HepG2 (cell line): ENCODE measurements at places on chromosomes 2 and 18. TPM values are rescaled to one million over a fixed set of nuclear protein-coding genes. Genes with fewer than 3 reads are reported as not detected.

The MYO5B gene
- 12.4 and 13.1 TPM in 2 replicates for polyA plus RNA-seq

The ESPNL gene
- 0.42 and 0.45 TPM in 2 replicates for polyA plus RNA-seq

The FAM124B gene
- polyA plus RNA-seq = not detected in 2 replicates

The TUBB6 gene
- polyA plus RNA-seq = 28.6 and 30.8 TPM in 2 replicates

The LGALSL gene
- polyA plus RNA-seq = 16.2 and 20.0 TPM in 2 replicates

The FBLN7 gene
- polyA plus RNA-seq = 2.3 and 2.4 TPM in 2 replicates

The PTCD3 gene
- 98.5 and 124 TPM in 2 replicates for polyA plus RNA-seq

The SPP2 gene
- not detected in 2 replicates for polyA plus RNA-seq

The ANKRD62 gene
- polyA plus RNA-seq = not detected in 2 replicates

The OLA1 gene
- polyA plus RNA-seq = 97.6 and 153 TPM in 2 replicates

The TNP1 gene
- polyA plus RNA-seq = not detected in 2 replicates

The GALNT14 gene
- polyA plus RNA-seq = not detected in 2 replicates

The RESP18 gene
- polyA plus RNA-seq = not detected in 2 replicates

The UPP2 gene
- polyA plus RNA-seq = 0.04 and 0.28 TPM in 2 replicates

The ADRA2B gene
- polyA plus RNA-seq = not detected in 2 replicates

The TRMT61B gene
- 15.3 and 19.7 TPM in 2 replicates for polyA plus RNA-seq

The LAMA3 gene
- polyA plus RNA-seq = 0.45 and 0.65 TPM in 2 replicates

The GAREM2 gene
- polyA plus RNA-seq = 0.29 and 0.37 TPM in 2 replicates

The CYP26B1 gene
- 0.04 and 0.05 TPM in 2 replicates for polyA plus RNA-seq

The SLC66A3 gene
- polyA plus RNA-seq = 3.7 and 5.0 TPM in 2 replicates

The VIT gene
- polyA plus RNA-seq = not detected in 2 replicates

The CNOT11 gene
- polyA plus RNA-seq = 202 and 209 TPM in 2 replicates

The ARL6IP6 gene
- 44.8 and 65.9 TPM in 2 replicates for polyA plus RNA-seq

The FOXD4L1 gene
- polyA plus RNA-seq = 0.18 and 0.26 TPM in 2 replicates
